ENCODE measurements at places on chromosomes 7 and 10.

GRCh38 chr10:47047577-47048525 is 136.6 kb downstream of the PTPN20 start:
- peak; percentile 32 for DNase-seq

DNA sequence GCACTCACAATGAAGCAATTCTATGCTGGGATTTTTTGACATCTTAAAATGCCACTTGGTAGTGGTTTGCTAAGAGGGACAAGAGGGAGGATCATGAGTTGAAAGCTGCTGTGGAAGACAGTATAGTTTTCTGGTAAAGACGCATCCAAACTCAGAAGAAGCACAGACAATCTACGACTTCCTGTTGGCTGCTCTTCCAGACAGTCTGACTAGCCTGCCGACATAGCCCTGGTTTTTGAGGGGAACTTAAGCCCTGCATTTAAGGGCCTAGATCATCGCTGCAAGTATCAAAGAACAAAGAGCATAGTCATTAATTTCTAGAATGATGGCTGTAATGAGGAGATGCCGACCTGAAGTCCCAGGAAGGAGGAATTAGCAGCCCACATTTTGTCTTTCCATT is 99.9 kb upstream of the IKZF1 start:
- no peak for DNase-seq

- DNase-seq: no peak
Measured at GRCh38 chr10:57880446-57881227, 387.1 kb downstream of the IPMK start.

DNA sequence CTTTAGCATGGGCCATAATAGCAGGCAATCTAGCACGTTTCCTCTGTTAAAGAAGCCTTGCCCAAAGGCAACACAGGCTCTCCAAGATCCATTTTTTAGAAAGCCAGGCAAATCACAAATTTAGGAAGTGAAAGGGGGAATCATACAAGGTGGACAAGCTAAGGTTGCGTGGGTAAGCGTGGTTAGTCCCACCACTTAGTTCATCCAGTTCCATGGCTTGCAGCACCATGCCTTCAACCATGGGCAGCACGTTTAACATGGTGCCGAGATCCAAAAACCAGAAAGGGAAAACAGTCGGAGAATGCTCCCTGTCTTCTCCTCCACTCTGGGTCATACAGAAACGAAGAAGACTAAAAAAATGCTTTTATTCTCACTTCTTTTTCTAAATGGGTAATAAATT is 234.4 kb upstream of the IMMP2L start:
- no peak for DNase-seq

GRCh38 chr10:74745449-74745848 is 81.0 kb upstream of the KAT6B start:
- DNase-seq: no peak

- no peak for DNase-seq
Measured at GRCh38 chr10:28480628-28480965, 52.3 kb upstream of the WAC start.

DNA sequence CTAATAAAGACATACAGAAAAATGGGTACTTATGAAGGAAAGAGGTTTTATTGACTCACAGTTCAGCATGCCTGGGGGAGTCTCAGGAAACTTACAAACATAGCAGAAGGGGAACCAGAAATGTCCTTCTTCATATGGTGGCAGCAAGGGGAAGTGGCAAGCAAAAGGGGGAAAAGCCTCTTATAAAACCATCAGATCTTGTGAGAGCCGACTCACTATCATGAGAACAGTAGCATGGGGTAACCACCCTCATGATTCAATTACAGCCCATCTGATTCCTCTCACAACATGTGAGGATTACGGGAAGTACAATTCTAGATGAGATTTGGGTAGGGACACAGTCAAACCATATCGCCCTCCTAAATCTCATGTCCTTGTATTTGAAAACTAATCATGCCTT is 1305.4 kb upstream of the SORCS1 start:
- DNase-seq: no peak

GRCh38 chr10:89156161-89156835 is 50.8 kb downstream of the CH25H start:
- DNase-seq: no peak

DNA sequence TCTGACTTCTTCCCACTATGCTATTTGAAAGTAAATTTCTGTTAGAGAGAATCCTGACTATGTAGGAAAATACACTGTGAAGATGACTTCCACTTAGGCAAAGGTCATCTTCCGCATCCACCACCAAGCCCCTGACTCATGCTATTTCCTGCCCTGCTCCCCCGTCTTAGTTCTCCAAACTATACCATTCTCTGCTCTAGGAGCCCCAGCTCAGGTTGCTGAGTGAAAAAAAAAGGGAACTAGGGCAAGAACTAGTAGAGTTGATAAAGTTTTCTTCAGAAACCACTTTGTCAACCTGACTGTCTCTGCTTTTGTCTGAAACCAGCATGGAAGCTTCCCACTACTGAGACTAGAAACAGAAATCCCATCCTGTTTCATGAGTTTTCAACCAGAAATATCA is 96.9 kb downstream of the EVX1 start:
- no peak for DNase-seq

DNA sequence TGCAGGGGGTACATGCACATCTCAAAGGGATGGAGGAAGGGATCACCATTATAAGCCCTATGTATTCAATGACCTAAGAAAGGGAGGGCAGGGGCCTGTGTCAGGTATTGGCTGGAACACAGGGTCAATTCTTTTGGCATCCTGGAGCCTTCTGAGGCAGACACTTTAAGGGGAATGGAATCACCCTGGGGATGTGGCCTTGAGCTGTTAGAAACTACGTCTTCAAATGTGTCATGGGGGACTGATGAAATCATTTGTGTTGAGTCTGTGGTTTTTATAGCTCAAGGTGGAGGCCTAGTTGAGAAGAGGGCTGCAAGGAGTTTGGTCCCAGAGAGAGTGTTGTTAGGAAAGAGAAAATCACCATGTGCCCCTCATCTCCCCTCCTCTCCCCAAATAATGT is 206.1 kb upstream of the CELF2 start:
- DNase-seq: no peak

- no peak for DNase-seq
Measured at GRCh38 chr7:147412782-147413556, 1177.6 kb upstream of the C7orf33 start.

GRCh38 chr7:84847038-84847437 is 339.8 kb downstream of the SEMA3D start:
- no peak for DNase-seq

Measured in pulmonary artery endothelial cell (primary cell).